Stimulated activated naive CD8-positive, alpha-beta T cell treated with anti-CD3 and anti-CD28 coated beads, Interleukin-15, Interleukin-2, amounts not matched to agents 100 U/mL and 50 U/mL, for 24 hours (primary cell): ENCODE measurements at places on chromosomes 5 and 9.

- peak; percentile 78 for DNase-seq
Measured at GRCh38 chr5:181217111-181217802, 5.8 kb upstream of the TRIM41 start.

GRCh38 chr5:157193699-157194424 is 13.2 kb downstream of the ITK start:
- DNase-seq: peak; percentile 12

DNA sequence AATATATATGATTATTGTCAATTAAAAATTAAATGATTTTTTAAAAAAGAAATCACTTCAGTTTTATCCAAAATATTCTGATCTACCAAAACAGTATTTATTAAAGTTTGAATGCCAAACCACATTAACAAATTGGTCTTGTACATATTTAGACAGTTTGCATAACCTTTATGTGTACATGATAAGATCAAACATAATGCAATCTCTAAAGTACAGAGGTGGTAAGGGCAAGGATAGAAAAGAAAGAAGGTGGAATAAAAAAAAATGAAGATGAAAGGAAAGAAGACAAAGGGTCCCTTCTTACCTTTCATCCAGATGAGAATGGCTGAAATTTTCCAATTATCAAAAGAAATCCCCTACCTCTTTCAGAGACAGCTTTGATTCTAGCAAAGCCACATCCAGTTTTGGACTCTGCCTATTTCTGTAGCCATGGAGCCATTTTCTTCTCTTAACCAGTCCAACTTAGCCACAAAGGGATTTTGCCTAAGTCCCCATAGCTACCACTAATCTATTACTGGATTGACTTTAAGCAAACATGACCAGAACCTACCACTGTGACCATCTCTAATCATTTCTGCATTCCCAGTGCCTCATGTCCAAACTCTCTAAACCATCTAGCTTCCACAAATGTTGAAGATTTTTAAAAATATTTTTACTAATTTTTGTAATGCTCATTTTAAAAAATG is 133.3 kb upstream of the TRPM3 start:
- DNase-seq: no peak

GRCh38 chr9:99576876-99577275 is 244.8 kb upstream of the NR4A3 start:
- DNase-seq: no peak

DNA sequence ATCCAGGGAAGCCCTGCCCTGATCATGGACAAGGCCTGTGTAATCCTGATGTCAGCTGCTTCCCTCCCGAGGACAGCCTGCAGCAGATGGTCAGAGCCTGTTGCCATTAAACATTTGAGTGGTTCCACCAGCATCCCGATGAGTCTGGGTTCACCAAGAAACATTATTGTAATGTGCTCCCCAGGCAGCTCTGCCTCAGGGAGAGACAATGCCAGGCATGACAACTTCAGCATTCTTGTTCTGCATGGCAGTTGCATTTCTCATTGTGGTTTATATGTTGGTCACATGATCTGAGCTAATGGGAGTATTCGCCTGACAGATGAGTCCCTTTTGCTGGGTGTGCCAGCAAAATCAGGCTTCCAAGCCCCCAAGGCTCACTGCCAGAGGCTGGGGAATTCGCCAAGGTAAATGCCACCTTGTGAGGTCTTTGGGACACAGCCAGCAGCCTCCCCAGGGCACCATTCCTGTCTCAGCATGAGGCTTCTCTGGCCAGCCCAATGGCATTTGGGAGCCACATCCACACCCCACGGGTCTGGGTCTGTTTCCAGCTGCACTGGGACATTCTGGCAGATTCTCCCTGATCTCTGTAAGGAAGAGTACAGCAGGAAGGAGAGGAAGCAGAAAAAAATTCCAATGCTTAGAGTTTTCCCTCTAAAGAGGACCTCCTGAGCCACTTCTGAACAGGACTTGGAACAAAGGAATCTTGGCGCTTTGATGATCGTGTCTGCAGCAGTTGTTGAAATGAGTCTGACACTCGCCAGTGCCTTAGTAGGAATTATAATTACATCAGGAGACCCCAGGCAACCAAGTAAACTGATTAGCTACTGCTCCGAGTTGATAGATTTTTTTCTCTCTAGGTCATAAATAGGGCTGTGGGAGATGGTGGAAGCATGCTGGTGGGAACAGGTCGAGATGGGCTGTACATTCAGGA is 18.7 kb downstream of the KCNIP1 start:
- DNase-seq: no peak

GRCh38 chr5:126129431-126129830 is 293.8 kb upstream of the GRAMD2B start:
- no peak for DNase-seq
